ENCODE measurements at places on chromosomes 2 and 18. TPM values are rescaled to one million over a fixed set of nuclear protein-coding genes. Genes with fewer than 3 reads are reported as not detected.
A peak's percentile ranks its signal among the peaks of the same experiment; 100 is the strongest.

DNA sequence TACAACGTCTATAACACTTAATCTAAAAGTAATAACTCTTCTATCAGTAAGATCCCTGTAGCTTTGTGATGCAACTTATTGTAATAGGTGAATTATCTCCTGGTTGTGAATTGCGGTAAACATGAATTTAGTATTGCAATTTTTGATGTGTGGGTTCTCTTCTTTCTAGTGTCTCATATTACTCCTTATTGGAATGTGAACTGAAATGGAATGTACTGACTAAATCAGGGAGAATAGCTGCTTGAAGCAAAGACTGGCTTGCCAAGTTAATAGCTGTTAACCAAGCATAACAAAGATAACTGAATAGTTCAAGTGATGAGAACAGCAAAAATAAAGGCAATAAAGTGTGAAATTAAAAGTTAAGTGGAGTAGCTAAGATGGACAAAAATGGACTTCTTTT lies 60.5 kb upstream of the TFPI start:
- H3K4me3 ChIP-seq, result no peak overlapping the region
- no peaks in the 10 kb centered on the region for H3K27me3 ChIP-seq
- no peaks in the 10 kb centered on the region for H3K4me1 ChIP-seq
- H3K27ac ChIP-seq, result no peak overlapping the region

DNA sequence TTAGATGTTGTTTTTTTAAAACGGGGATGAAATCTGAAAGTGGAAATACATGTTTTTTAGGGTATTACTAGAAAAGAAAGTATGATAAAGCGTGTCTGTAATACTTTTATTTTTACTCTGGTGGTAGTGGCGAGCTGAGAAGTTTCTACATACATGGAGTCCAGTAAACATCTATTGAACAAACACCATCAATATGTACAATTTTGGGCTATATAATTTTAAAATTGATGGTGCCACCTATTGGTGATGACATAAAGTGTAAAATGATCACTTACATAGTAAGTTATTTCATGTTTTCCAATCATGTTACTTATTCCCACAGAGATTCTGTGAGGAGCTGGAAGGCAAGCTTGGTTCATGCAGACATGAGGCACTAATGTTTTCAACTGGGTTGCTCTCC lies 31.5 kb upstream of the NFE2L2 start:
- H3K36me3 ChIP-seq, result no peaks in the 10 kb centered on the region
- H3K27ac ChIP-seq, result no peak overlapping the region
- H3K4me1 ChIP-seq, result no peaks in the 10 kb centered on the region
- no peaks in the 10 kb centered on the region for H3K27me3 ChIP-seq

- no peak for DNase-seq
- no peaks in the 10 kb centered on the region for H3K36me3 ChIP-seq
- peak overlapping the region; percentile 45 for H3K27ac ChIP-seq
- H3K4me3 ChIP-seq, result no peak overlapping the region
- peaks cover 21% of the 10 kb centered on the region for H3K4me1 ChIP-seq
Observed at GRCh38 chr2:120711694-120712093, 24.0 kb upstream of the GLI2 start.

GRCh38 chr18:23730857-23731256 lies 41.6 kb downstream of the LAMA3 start:
- H3K4me3 ChIP-seq, result no peak overlapping the region
- DNase-seq, result no peak
- H3K36me3 ChIP-seq, result no peaks in the 10 kb centered on the region

Gene DSG2
- 35.4 TPM for total RNA-seq

Gene MAP3K20
- 26.2 TPM for total RNA-seq

Measured in suprapubic skin (tissue), 4 donors.